Inflammatory macrophage (primary cell): ENCODE measurements at places on chromosomes 2 and 18.

- no peak for DNase-seq
Measured at GRCh38 chr2:184534986-184535385, 63.3 kb upstream of the ZNF804A start.

- DNase-seq, result no peak
Measured at GRCh38 chr2:174024524-174025270, 59.5 kb upstream of the SP3 start.

GRCh38 chr2:160289831-160290230 is 89.8 kb upstream of the ITGB6 start:
- peak; percentile 54 for DNase-seq

- DNase-seq, result no peak
Measured at GRCh38 chr2:121405233-121405632, 120.2 kb upstream of the TFCP2L1 start.

GRCh38 chr18:47411159-47411558 is 159.7 kb upstream of the SKOR2 start:
- no peak for DNase-seq

DNA sequence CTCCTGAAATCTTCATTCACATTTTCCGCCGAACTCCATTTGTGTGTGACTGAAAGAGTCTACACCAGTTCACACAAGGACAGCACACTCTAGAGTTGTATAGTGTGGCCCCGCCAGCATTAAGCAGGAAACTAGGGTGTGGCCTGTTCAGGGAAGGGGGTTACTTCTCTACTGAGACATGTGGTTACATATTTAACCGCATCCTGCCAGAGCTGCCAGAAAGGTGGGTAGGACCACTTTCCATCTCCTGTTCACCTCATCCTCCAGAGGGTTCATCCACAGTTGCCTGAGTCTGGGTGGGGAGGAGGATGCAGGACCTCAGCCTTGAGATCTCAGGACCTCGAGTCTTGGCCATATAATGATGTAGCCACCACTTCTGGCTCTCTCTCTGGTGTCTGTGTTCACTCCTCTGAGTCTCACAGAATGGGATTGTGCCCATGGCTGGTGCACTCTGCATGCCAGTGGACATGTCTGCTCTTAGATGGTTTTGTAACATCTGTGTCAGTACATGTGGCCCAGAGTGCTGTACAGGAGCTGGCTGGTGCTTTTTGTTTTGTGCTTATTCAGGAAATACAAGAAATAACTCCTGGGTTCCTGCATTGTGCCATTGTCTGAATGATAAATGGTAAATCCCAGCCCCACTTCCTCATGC is 7.7 kb upstream of the SP140L start:
- DNase-seq, result peak; percentile 23

GRCh38 chr2:144452169-144452988 is 67.5 kb downstream of the ZEB2 start:
- DNase-seq, result no peak

DNA sequence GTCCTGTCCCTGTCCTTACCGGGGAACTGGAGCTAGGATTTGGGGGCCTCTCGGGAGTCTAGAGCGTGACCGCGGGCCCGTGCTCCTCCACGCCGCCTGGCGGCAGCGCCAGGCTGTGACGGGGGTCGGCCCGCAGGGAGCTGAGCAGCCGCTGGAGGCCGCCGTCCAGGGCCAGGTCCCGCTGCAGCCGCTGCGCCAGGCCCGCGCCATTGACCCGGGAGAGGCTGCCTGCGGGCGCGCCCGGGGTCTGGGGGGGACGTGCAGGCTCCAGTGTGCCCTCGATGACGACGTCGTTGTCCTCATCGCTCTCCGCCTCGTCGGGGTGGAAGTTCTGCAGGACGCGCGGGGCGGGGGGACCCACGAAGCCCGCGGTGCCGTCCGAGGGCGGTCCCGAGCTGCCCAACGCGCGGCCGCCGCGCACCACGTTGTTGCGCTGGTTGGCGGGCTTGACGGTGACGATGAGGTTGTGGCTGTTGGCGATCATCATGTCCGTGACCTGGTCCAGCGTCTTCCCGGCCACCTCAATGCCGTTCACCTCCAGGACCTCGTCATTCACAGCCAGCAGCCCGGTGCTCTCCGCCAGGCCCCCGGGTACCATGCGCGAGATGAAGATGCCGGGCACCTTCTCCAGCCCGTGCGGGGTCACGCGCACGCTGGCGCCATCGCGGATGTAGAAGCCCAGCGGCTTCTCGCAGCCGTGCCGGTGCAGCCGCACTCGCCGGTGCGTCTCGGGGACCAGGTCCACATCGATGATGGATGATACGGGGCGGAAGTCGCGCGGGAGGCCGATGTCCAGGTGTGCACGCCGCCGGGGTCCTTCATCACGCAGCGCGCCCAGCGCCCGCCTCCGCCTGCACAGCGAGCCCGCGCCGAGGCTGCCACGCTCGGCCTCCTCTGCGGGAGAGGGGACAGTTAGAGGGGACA is 50.9 kb downstream of the ADNP2 start:
- DNase-seq, result peak; percentile 14

- no peak for DNase-seq
Measured at GRCh38 chr2:232415736-232416520, 9.3 kb downstream of the ALPG start.

DNA sequence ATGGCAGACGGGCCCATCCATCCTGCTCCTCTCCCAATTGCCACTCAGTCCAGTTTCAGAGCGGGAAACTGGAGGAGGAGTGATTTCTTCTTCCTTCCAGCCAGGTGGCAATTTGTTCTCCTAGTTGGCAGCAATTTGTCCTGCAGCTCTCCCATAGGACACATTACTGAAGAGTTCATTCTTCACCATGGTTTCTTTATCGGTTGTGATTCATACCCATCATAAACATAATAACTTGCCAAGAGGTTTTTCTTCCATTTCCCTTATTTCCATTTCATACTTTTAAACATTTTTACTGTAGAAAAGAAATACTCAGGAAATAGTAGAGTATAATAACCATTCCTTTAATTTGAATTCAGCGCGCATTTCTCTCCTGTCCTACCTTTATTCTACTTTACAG is 377.9 kb upstream of the RAB12 start:
- DNase-seq, result no peak

DNA sequence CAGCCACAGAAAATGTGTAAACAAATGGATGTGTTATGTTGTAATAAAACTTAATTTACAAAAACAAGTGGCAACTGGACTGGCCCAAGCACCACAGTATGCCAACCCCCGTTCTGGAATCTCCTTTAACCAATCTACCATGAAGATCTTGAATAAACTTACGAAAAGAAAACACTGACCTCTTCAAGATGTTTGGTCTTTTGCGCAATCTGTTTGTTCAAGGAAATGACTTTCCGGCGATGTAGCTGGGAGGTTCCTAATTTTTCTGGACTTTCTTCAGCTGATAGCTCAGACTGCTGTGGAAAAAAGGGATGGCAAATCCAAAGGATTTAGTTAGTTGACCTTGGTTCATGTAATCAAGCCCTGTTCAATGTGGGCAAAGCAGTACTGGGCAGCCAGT is 55.7 kb downstream of the CCDC93 start:
- DNase-seq, result peak; percentile 23

DNA sequence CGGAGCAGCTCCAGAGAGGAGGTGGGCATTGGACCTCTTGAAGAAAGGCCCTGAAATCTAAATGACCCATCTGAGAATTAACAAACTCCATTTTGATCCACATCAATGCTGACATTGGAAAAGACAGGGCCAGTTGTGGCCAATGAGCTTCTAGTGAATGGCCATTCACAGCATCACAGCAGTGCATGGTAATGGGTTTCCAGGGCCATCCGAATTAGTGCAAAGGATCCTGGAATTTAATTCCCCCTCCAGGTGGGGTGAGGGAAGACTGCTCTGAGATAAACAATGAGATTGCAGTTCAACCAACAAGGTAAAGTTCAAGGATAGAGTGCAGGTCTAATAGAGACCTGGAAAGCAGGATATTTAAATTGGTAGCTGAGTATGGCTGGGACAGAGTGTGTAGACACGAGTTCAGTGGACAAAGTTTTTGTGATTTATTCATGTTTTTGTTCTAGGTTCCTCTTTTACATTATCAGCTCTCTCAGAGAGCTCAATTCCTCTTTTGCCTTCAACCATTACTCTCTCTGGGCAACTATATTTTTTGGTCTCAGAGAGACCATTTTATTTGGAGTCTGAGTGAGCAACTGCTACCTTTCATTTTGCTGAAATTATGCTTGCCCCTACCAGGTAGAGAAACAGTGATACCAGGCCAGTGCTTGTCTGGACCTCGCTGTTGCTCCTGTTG is 5.0 kb downstream of the TACR1 start:
- DNase-seq, result no peak

DNA sequence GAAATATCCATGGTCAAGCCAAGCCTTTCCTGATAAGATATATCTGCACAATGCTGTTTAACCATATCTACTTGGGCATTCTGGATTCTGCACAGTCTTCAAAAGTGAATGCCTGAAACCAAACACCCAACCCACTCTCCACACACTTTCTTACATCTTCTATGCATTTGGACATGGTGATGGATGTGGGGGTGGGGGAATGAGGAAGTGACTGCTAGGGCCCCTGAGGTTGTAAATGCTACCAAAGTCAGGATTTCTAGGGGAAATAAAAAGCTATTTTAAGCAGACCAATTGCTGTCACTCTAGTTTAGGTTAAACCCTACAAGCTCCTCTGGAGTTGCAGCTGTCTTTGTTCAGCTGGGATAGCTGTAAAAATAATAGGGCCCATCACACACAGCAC is 26.7 kb upstream of the TGFA start:
- peak; percentile 12 for DNase-seq

- no peak for DNase-seq
Measured at GRCh38 chr2:234368861-234369261, 128.0 kb downstream of the ARL4C start.

DNA sequence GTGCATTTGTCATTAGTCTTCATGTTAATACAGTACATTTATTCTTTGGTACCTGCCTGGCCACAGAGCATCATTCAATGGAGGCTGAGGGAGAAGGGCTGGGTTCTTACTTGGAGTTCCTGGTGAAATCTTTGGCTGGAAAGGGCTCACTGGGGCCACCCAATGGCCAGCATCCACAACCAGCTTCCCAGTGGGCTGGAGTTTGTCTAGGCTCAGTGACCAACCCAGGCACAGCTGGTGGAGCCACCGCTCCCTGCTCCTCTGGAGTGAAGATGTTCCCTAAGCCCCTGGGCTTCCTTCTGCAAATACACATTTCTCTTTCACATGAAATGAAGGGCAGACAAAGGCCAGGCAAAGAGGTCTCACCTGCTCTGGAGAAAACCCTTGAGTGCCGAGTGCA is 34.4 kb downstream of the EHD3 start:
- no peak for DNase-seq

DNA sequence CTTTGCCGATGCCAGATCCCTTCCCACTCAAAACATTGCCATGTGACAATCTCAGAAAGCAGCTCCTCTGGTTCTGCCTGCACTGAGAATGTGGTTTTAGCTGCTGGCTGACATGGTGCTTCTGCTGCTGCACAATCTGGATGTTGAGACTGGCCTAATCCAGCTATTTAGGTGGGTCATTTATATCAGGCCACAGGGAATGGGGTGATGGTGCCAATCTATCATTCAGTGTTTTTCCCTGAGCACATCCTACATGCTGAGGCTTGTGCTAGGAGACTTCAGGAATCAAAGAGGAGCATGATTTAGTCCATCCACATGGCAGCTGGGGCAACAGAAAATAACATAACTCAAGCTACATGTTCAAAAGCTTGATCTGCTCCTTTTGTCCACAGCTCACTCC is 144.7 kb downstream of the CYRIA start:
- no peak for DNase-seq

GRCh38 chr18:33918571-33918970 is 306.1 kb downstream of the NOL4 start:
- no peak for DNase-seq

DNA sequence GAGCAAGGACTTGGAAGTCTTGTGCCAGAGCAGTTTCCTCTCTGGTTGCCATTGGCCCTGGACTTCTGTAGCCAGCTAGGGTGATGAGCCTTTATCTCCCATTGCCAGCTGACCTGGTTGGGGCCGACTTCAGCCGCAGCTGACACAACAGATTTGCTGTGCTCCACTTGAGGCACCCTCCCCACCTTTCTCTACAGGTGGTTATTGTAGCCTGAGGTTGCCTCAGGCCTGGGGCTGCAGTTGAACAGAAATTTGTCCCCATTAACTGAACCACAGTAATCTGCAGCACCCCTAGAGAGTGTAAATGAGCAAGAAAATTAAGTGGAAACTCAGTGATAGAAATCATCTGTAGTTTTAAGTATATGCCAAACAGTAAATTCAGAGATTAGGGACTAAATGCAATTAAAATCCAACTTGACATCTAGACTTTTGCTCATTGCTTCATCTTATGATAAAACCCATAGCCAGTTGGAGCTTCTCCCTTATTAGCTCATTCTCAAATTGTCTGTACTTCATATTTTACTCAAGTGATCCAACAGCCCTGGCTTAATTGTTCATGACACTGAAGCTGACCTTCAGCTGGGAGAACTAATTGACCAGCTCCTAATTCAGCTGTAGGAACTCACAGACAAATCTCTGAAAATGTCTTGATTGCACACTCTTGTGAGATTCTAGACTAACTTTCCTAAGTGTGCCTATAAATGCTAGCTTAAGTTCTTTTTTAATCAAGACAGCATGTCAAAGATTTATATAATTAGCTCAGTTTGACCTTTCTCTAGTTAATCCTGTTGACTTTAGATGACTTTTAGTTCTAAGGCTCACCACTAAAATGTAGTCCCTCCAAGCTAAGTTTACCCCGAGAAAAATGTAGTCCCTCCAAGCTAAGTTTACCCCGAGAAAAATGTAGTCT is 48.9 kb downstream of the COPS8 start:
- DNase-seq, result no peak

DNA sequence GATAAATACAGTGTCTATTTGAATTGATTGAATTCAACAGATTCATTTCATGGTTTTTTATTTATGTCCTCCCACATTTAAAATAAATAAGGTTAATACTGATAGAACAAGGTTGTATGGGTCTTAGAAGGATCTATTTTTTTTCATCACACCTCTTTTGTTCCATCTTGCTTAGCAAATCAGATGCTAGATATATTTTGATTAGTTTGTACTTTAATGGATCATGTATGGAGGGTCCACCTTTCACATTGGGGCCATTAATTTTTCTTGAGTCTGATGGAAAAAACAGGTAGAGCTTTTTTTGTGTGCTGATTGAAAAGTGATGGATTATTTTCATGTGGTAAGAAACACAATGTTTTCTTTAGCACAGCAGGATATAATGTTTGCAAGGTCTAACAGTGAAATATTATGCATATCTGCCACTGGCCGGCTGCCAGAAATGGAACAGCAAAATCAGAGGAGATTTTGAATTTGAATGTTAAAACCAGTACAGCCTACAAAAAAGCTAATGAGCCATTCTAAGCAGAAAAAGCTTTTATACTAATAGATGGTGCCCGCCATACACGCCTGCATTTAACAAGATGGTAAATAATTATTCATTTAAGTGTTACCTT is 188.1 kb upstream of the ETAA1 start:
- no peak for DNase-seq
